Activated naive CD4-positive, alpha-beta T cell (primary cell): ENCODE measurements at places on chromosomes 3 and 15.

- DNase-seq: no peak
Measured at GRCh38 chr3:27730774-27731659, 8.9 kb upstream of the EOMES start.

DNA sequence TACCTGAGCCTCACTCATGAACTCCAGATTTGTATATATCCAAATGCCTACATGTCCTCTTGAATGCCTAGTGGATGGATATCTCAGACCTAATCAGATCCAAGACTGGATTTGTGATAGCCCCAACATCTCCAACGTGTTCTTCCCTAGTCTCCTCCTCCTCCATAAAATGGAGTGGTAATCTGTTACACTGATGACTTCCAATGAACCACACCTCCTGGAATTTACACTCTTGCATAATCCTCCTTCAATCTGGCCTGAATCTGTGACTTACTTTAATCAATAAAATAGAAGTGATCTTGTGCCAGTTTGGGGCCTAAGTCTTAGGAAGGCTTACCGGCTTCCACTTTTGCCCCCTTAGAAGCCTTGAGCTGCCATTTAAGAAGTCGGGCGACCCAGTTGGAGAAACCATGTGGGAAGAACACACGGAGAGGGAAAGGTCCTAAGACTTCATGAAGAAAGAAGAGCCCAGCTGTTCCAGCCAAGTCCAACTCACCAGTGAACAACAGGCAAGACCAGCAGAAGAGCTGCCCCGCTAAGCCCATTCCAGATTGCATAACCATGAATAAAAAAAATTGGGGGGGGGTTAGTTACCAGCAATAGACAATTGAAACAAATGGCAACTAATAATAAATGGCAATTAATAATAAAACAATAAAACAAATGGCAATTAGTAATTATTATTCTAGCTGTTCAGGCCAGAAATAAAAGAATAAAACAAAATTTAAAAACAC, 164.3 kb downstream of the STT3B start:
- no peak for DNase-seq

DNA sequence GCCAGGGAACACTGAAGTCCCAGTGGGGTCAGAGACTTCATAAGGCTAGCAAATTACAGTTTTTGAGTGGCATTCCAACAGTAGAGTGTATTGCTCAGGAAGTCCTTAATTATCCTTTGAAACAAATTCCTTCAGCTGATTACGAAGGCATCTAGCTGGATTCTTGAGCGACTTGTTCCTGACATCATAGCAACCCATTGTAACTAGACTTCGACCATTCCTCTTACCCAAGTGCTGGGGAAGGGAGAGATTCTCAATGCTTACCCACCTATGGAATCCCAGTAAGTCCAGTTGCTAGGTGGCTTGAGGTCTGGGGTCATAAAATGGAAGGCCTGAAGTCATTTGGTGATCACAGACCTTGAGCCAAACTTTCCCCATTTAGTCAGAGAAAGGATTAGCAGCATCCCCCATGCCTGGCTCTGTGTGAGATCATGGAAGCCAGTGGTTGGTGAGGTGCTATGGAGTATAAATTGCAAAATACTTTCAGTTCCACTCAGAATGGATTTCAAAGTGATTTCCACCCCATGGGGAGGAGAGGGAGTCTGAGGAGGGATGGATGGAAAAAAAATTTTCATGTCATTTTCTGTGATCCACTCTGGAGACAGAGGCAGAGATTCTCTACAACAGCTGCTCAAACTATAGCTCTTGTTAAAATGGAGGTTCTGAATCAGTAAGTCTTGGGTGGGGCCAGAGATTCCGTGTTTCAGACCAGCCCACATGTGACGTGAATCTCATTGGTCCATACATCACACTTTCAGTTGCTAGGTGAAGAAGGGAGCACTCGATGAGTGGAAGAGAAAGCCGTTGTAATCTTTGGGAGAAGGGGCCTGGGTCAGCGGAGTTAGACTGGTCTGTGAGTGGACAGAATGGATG, 45.7 kb downstream of the CD86 start:
- DNase-seq: no peak

GRCh38 chr3:46851364-46852333, 11.6 kb downstream of the MYL3 start:
- DNase-seq: no peak
